Activated T-helper 17 cell treated with anti-CD3 and anti-CD28 coated beads, Interleukin-2, amount 50 U/mL, for 72 hours (primary cell): ENCODE measurements at places on chromosomes 7 and 10. TPM values are rescaled to one million over a fixed set of nuclear protein-coding genes. Genes with fewer than 3 reads are reported as not detected.

The TRIM50 gene
- not detected for total RNA-seq

The ADD3 gene
- total RNA-seq, result 119 TPM

- ATAC-seq, result no peak
Observed at GRCh38 chr7:22666732-22667131, 60.3 kb upstream of the IL6 start.

GRCh38 chr7:68929781-68930261 is 668.5 kb upstream of the AUTS2 start:
- ATAC-seq, result no peak
